ENCODE measurements at places on chromosomes 7 and 10.
A peak's percentile ranks its signal among the peaks of the same experiment; 100 is the strongest.

DNA sequence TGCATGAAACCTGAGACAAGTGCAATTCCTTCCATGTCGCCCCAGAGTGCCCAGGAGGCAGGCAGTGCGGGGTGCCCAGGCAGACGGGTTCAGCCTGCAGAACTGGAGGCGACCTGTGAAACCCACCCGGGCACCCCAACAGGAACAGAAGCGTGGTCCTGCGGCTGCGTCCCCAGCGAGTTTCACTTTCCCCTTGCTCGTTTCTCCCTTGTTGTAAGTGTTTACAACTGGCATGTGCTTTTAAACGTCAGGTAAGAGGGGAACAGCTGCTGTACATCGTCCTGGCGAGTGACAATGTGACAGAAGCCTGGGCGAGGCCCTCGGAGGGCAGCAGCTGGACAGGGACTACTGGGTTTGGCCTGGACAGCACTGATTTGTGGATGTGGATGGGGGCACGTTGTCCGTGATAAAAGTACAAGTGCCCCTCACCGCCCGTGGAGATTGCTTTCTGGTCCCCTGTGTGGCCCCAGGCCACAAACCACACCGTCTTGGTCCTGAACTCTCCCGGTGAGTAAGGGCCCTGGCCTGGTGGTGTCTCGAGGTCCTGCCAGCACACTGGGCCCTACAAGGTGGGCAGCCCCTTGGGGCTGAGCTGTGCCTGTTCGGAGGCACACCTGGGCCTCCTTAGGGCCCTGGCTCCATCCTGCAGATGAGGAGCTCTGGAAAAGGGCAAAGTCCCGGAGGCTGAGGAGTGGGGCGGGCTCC, 4.0 kb downstream of the VENTX start:
- DNase-seq, result no peak

- no peak for DNase-seq
These were observed 56.0 kb downstream of the PTPRN2 start for GRCh38 chr7:158531661-158532060.

- no peak for DNase-seq
These were observed 609.8 kb upstream of the FOXK1 start for GRCh38 chr7:4072161-4072925.

- DNase-seq, result no peak
These were observed 42.8 kb downstream of the PDGFA start for GRCh38 chr7:476736-477360.

DNA sequence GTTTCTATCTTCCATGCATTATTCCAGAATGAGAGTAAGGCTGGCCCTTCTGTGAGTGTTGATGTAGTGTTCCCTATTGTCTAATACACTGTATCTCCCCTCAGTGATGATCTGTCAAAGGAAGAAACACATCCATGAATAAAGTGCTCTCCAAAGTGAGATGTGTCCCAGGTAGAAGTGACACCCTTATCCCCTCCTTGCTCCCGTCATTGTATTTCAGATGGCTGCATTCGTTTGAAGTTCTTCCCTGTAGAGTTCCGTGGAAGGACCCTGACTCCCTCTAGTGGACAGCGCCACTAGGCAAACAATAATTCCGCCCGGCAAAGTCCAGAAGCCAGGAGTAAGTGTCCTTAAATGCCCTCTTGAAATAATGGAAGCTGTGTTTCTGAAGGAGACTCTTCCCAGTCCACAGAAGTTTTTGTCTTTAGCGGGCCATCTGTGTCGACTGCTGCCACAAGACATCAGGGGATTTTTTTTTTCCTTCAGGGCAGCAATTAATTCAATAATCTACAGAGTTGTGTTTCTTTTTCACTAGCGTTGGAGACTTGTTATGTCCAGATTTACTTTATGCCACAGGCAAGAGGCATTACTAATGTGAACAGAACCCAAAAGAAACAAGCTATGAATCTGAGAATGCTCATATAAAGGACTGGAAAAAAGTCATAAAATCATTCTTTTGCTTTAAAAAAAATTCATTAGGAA, 64.6 kb downstream of the THNSL1 start:
- DNase-seq, result peak; percentile 14

- no peak for DNase-seq
These were observed 18.0 kb downstream of the CNNM2 start for GRCh38 chr10:102935939-102936605.

GRCh38 chr7:116122972-116123595, 87.3 kb upstream of the TES start:
- no peak for DNase-seq

DNA sequence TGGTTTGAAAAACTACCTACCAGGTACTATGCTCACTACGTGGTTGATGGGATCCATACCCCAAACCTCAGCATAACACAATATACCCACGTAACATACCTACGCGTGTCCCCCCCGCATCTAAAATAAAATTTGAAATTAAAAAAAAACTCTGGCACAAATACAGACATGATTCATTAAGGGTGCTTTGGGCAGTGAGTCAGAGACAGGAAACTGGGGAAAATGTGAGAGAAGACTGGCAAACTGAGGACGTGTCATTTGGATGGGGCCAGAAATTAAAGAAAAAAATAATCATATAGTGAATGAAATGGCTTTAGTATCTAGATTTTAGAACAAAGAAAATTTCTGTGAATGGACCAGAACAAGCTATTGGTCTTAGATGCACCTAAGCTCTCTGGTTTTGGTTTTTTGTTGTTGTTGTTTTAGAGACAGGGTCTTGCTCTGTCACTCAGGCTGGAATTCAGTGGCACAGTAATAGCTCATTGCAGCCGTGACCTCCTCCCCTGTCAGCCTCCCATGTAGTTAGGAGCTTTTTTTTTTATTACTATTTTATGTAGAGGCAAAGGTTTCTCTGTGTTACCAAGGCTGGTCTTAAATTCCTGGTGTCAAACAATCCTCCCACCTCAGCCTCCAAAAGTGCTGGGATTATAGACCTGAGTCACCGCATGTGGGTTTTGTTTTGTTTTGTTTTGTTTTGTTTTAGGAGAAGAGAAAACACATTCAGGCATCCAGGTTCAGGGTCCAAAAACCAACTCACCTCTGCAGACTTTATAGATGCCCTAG, 5.9 kb upstream of the PRSS58 start:
- DNase-seq, result no peak

GRCh38 chr10:78408671-78409472, 375.2 kb downstream of the RPS24 start:
- no peak for DNase-seq

DNA sequence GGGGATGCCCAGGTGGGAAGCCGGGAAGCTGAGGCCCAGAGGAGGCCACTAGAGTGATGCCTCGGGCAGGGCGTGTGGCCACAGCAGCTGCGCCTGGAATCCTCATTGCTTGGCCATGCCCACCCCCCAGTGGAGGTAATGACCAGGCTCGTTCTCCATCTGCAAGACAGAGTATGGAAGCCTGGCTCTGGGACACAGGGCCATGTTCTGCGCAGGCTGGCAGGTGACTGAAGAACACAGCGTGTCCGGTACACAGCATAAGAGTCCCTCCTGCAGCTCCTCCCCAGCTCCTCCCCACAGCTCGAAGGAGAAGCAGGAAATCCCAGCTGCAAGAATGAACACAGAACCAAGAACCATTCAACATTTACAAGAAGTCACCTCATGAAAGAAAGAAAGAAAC, 64.8 kb downstream of the SMURF1 start:
- no peak for DNase-seq

DNA sequence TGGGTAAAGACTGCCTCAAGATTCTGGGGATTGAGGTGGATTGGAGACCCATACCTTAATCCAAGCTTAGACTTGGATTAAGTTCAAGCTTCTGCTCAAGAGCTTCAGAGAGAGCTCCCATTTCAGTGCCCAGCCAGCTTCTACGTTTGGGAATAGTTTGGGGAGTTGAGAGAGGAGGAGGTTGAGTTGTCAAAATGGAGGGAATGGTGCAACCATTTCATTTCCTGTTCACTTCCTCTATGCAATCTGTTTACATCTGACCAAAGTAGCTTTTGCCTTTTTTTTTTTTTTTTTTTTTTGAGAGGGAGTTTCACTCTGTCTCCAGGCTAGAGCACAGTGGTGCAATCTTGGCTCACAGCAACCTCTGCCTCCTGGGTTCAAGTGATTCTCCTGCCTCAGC, 65.8 kb downstream of the ENTPD1 start:
- DNase-seq, result no peak

GRCh38 chr10:122139627-122140170, 131.4 kb upstream of the BTBD16 start:
- no peak for DNase-seq

- DNase-seq, result no peak
These were observed 60.6 kb downstream of the PRTFDC1 start for GRCh38 chr10:24891823-24892222.

GRCh38 chr10:96673318-96674099, 46.8 kb downstream of the PIK3AP1 start:
- DNase-seq, result no peak

DNA sequence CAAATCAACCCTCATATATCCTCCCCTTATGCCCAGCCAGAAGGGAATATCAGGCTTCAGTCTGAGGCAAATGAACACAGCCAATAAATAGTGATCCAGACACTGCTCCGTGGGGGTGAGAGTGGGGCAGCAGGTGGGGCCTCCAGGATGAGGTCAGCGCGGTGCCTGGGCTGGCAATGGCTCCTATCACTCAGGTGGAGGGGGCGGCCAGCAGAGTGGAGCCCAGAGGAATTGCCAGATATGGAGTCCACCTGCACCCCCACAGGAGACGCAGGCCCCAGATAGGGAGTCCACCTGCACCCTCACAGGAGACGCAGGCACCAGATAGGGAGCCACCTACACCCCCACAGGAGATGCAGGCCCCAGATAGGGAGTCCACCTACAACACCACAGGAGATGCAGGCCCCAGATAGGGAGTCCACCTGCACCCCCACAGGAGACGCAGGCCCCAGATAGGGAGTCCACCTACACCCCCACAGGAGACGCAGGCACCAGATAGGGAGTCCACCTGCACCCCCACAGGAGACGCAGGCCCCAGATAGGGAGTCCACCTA, 78.0 kb upstream of the PPP2R2D start:
- DNase-seq, result no peak

DNA sequence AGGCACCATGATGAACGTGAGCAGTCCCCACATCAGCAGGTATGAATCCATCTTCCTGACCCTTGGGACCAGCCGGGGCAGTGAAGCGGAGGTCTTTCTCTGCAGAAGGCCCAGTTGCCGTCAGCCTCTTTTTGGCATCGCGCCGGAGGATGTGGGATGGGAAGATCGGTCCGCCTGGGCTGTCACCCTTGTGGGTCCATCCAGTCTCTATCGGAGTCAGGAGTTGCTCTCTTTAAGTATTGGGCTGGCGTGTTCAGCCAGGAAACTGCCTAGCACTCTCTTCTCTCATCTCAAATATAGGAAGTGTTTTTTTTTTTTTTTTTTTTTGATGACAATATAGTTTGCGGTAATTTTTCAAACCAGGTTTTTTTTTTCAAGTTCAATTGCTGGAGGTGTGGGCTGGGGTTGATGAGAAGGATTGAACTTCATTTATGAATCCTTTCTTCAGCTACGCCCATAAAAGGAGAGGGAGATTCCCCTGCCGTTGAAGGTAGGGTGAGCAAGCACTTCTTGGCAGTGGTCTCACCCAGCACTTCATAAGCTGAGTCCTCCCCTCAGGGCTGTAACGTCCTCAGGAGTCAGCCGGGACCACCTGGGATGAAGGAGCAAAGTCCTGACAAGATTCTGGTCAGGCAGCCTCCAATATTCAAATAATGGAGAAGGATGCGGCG, at the start of gene IL2RA:
Gene IL2RA, minus strand, starts transcription at position 267 of the 671 bp plus-strand sequence. Its CDS starts 216 bp downstream, at position 51.
- DNase-seq, result peak; percentile 72

GRCh38 chr10:46301721-46302479, 15.1 kb downstream of the ANTXRL start:
- no peak for DNase-seq

DNA sequence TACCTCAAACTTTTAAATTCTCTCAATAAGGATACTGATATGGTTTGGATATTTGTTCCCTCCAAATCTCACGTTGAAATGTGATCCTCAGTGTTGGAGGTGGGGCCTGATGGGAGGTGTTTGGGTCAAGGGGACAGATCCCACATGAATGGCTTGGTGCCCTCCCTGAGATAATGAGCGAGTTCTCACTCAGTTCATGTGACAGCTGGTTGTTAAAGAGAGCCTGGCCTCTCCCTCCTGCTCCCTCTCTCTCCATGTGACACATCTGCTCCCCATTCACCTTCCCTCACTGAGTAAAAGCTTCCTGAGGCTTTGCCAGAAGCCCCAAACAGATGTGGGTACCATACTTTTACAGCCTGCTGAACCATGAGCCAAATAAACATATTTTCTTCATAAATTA, 19.2 kb downstream of the ABCB4 start:
- no peak for DNase-seq

DNA sequence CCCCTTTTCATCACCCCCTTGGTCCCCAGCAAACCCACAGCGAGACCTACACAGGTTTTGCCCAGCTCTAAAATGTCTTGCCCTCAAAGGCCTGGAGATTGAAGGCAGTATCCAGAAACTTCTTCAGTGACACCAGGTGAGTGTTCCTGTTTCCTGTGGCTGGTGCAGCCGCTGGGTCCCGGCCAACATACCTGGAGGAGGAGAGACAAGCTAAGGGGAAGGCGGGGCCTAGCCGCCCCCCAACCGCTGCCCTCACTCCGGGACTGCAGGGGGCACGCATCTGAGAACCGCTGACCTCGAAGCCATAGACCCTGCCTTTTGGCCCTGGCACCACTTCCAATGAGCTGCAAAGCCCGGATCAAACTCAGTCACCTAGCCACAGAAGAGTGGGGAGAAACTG, 27.0 kb downstream of the OGDHL start:
- DNase-seq, result no peak

- DNase-seq, result no peak
These were observed 39.7 kb downstream of the RASGEF1A start for GRCh38 chr10:43226851-43227845.

- DNase-seq, result no peak
These were observed 100.7 kb downstream of the LSMEM1 start for GRCh38 chr7:112581529-112581928.

- DNase-seq, result no peak
These were observed 94.1 kb upstream of the ZNF800 start for GRCh38 chr7:127486654-127487053.

DNA sequence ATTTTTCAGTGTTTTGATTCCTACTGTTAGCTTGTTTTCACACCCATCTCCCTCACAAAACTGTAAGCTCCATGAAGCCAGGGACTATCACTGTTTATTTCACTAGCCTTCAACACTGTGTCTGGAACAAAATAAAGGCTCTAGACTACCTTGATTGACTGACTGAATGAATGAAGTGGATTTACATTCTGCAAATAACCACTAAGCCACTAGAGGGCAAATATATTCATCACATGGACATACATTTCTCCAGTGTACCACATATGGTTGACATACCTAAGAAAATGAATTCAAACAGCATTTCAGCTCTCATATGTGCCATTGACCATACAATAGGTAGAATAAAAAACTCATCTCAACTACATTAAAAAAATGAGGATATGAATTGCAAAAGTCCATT, 185.9 kb downstream of the RAB11FIP2 start:
- DNase-seq, result no peak

DNA sequence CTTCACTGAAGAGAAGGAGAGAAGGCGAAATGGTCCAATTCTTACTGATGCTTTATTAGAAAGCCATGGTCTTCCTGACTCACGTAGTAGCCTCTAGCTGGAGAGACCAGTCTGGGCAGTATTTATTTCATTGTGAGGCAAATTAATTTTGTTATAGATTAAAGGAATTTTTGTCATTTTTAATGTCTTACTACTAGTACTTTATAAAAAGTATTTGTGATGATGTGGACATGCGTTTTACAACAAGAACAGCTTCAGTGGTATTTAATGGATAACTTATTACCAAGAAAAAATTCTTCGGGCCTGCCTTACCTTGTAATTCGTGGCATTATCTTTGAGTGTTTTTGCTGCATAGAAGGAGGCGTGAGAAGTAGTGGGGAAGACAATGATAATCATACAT, 339.4 kb upstream of the SHH start:
- no peak for DNase-seq

- no peak for DNase-seq
These were observed 83.8 kb downstream of the COL13A1 start for GRCh38 chr10:69885379-69886013.

- DNase-seq, result no peak
These were observed 263.3 kb downstream of the TNS3 start for GRCh38 chr7:47318395-47319182.

Data from activated T-helper 9 cell treated with anti-CD3 and anti-CD28 coated beads, Interleukin-2, amount 50 U/mL, for 16 hours (primary cell).